ENCODE measurements at places on chromosomes 1 and 21.

GRCh38 chr1:3249631-3250501 is 180.9 kb downstream of the PRDM16 start:
- DNase-seq: no peak

- no peak for DNase-seq
Measured at GRCh38 chr1:173489149-173489600, 12.0 kb downstream of the PRDX6 start.

GRCh38 chr1:113390871-113391648 is 745 bp downstream of the MAGI3 start:
- peak; percentile 11 for DNase-seq

DNA sequence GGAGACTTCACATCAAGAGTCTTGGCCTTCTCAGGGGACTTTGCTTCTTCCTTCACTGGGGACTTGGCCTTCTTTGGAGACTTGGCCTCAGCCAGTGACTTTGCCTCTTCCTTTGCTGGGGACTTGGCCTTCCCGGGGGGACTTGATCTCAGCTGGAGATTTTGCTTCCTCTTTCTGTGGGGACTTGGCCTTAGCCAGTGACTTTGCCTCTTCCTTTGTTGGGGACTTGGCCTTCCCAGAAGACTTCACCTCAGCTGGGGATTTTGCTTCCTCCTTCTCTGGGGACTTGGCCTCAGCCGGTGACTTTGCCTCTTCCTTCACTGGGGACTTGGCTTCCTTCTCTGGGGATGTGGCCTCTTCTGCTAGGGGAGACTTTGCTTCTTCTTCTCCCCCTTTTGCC is 13.5 kb upstream of the CD2 start:
- no peak for DNase-seq

GRCh38 chr1:7014640-7014930 is 229.3 kb downstream of the CAMTA1 start:
- DNase-seq: no peak

GRCh38 chr1:8394456-8395321 is 76.8 kb downstream of the SLC45A1 start:
- DNase-seq: no peak

DNA sequence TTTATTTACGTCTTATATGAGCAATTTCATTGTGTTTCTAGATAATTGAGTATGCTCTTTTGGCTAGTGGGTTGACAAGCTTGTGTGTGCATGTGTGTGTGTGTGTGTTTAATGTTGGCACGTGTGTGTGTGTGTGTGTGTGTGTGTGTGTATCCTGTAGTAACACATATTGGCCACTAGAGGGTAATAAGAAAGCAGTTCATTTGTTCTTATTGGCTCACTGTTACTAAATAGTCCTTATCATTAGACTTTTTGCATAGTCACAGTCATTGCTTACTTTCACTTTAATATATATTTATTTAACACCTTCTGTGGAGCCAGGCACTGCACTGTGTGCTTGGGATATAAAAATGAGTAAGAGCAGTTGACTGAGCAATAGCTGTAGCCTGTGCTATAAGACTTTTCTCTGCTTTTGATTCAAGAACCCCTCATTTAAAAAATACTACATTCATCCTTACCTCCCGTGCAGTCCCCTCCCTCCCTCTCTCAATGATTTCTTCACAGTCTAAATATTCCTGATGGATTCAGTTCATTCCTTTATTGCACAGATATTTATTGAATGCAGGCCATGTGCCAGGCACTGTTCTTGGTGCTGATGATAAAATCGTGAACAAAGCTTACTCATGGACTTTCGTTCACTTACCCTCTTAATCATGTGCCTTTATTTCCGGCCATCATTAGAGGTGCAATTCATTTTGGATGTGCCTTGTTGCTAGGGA is 96.7 kb downstream of the DYRK1A start:
- DNase-seq: no peak

GRCh38 chr1:216723274-216723780 is at the start of gene ESRRG:
TSS of gene ESRRG (minus strand) at chr1:216723429. CDS start at chr1:216723299, 130 bp downstream.
- DNase-seq: no peak

DNA sequence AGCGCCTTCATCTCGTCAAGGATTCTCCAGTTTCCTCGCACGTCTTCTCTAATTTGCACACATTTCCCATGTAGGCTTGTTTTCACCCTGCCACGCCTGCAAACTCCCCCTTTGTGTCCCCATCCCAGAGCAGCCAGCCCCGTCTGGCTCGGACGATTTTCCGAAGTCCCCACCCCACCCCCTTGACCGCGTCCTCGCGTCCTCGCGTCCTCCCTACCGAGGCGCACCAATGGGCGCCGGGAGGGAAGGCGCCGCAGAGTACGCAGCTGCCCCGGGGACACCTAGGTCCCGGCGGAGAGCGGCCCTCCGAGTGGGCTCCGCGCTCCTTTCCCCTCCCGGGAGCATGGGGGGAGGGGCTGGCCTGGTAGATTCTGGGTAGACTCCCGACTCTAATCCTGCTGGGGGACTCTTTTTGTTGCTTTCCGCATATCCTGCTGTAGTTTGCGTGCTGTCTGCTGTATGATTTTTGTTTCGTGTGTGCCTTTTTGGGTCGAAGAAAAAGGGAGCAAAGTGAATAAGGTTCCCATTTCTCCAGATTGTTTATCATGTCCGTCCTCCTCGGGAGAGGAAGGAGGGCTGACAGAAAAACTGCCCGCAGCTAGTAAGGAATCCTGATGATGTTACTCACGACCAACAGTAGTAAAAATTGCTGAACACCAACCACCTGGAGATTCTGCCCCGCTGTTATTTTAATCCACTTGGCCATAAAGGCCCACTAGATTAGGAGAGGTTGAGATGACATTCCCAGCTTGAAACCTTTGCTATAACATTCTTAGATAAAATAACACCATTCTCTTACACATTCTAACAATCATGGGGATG is 1.5 kb downstream of the CACHD1 start:
- DNase-seq: no peak

DNA sequence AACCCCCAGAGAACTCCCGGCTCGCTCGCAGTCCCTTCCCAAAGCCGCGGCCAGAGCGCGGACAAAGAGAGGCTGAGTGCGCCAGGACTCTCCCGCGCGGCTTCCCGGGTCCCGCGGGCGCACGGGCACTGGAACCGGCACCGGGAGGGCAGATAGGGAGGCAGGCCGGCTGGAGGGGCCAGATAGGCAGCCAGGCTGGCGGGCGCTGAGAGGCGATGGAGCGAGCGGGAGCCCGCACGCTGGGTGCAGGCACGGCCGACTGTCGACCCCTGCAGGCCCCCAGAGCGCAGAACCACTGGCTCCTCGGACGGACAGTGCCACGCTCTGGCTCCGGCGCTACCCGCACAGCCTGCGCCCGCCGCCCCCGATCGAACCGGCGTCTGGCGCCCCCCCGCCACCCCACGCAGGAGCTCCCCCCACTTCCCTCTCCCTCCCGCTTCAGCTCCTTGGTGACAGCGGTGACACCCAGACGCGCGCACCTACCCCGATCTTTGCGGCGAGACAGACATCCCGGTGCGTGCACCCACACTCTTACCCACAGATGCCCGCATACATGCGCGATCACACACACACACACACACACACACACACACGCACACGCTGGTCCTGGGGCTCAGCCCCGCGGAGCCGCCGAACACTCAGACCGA is 534 bp downstream of the SLC6A9 start:
- DNase-seq: no peak

DNA sequence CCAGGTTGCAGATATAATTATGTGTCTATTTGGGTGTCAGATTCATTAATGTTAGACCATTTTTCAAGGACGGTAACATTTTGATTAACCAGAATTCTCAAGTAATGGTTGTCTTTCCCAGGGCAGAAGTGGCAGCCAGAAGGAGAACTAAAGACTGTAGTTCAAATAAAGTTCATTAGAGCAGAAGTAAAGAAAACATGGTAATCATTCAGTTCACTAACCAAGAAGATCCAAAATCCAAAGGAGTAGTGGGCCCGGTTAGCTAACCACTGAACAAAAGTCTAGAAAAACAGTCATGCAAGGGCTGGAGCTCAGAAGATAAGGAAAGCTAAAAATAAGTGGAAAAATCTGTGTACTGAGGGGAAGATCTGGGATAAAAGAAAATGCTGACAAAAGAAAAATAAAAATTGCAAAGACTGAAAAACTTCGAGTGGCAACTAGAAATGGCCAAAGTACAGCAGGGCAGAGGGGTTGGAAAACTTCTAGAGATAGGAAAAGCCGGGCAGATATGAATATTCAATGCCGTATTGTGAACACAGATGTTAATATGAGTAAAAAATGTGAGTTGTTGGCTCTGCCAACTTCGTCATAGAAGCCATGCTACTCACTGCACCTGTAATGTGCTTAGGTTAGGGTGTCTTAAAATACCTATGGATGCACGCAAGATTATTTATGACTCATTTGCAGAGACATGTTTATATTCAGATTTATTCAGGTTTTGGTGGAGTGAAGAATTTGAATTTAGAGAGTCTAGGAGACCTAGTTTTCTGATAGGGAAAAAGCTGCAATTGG is 925.9 kb downstream of the LTN1 start:
- no peak for DNase-seq

- no peak for DNase-seq
Measured at GRCh38 chr1:115793162-115793561, 24.6 kb upstream of the CASQ2 start.

DNA sequence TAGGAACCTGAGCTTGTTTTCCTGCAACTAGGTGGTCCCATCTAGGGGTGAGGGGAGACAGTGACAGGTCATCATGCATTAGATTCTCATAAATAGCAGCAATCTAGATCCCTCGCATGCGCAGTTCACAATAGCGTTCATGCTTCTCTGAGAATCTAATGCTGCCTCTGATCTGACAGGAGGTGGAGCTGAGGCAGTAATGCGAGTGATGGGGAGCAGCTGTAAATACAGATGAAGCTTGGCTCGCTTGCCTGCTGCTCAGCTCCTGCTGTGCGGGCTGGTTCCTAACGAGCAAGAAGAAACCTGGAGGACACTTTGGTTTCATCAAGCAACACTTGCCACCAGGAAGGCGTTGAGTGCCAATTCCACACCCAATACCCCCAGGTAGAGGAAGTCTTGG is 95.1 kb upstream of the OLIG2 start:
- DNase-seq: no peak

DNA sequence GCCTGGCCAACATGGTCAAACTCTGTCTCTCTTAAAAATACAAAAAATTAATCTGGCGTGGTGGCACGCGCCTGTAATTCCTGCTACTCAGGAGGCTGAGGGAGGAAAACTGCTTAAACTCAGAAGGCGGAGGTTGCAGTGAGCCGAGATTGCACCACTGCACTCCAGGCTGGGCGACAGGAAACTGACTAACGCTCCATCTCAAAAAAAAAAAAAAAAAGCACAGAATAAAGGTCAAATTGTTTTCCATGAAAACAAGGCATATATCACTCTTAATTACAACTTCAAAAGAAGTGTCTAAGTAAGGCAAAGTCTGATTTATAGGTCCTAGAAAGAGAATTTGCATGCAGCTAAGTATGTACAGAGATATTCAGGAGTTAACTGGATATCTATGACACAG is 25.6 kb downstream of the EYA3 start:
- DNase-seq: no peak

- DNase-seq: no peak
Measured at GRCh38 chr1:1543706-1544099, 3.3 kb upstream of the TMEM240 start.

- DNase-seq: no peak
Measured at GRCh38 chr1:221643404-221644144, 98.3 kb downstream of the DUSP10 start.

GRCh38 chr1:41774471-41774990 is 144.2 kb downstream of the HIVEP3 start:
- DNase-seq: no peak

GRCh38 chr1:187460093-187460492 is 631.3 kb downstream of the PLA2G4A start:
- no peak for DNase-seq

DNA sequence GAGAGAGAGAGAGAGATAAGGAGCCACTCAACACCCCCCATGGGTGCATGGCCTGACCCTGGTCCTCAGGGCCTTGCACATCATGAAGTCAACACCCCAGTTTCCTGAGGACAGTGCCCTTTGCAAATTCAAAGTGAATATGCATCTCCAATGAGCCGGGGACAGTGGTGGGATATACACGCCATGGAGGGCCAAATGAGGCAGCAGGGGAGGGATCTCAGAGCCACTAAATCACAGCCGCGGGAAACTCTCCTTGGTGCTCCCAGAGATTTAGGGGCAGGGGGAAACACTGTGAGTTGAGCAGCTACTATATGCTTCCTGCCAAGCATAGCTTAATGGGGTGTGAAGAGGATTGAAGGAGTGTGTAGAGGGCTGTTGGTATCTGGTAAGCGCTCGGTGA is 35.5 kb downstream of the MATN1 start:
- no peak for DNase-seq

GRCh38 chr1:33381977-33382376 is 48.9 kb downstream of the PHC2 start:
- DNase-seq: no peak

DNA sequence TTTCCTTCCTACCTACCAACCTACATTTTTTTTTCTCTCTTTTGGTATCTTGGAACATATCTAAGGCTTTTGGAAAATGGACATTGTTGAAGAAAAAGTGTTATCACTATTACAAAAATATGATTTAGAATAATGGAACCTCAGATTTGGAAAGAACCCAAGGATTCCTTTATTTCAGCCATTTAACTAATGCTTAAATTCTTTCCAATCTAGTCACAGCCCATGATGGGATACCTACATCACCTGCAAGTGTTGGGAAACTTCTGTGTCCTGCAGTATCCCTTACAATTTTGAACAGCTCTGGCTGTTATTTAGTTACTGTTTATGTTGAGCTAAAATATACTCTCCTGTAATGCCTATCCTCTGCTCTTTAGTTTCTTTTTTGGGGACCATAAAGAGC is 22.3 kb upstream of the APOBEC4 start:
- DNase-seq: no peak

DNA sequence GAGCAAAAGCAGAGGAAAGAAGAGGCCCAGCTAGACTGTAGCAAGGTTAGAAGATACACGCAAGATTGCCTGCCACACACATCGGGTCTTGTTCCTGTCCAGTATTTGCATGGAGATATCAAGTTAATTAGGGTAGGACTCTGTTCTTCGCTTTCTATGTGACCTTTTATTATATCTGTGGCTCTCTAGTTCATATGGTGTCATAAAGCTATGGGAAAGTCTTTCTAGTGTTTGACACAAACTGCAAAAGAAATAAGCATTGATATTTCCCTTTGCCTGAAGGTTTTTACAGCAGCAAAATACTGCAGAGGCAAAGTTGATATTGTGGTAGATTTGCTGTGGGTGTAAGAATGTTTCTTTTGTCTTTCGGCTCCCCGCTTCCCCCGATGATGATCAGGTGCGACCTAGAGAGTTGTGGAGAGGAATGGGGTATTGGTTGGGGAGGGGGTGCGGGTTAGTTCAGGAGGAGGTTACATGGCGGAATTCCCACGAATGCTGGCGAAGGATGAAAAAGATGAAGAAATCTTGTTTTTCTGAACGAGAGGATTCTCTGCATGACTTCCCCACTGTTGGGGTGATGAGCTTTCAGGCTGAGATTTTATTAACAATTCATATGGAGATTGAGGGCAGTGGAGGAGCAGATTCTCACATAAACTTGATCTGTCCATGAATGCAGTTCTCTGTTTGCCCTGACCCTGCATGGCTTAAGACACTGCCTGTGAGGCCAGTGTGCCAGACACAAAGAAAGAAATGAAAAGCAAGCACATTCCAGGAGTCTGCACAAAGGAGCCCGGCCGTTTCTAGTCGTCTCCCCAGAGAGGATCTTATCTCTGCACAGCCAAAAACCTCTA is 550.2 kb downstream of the USP25 start:
- no peak for DNase-seq

- no peak for DNase-seq
Measured at GRCh38 chr1:59364037-59364436, 67.1 kb downstream of the FGGY start.

Measured in activated naive CD4-positive, alpha-beta T cell (primary cell).